Left lung (tissue), 14 donors: ENCODE measurements at places on chromosomes 2 and 18. TPM values are rescaled to one million over a fixed set of nuclear protein-coding genes. Genes with fewer than 3 reads are reported as not detected.
A peak's percentile ranks its signal among the peaks of the same experiment; 100 is the strongest.

- no peak for DNase-seq
Measured at GRCh38 chr18:57921708-57922107, 118.6 kb upstream of the ATP8B1 start.

- no peak for DNase-seq
Measured at GRCh38 chr2:172282944-172283343, 144.4 kb upstream of the ITGA6 start.

DNA sequence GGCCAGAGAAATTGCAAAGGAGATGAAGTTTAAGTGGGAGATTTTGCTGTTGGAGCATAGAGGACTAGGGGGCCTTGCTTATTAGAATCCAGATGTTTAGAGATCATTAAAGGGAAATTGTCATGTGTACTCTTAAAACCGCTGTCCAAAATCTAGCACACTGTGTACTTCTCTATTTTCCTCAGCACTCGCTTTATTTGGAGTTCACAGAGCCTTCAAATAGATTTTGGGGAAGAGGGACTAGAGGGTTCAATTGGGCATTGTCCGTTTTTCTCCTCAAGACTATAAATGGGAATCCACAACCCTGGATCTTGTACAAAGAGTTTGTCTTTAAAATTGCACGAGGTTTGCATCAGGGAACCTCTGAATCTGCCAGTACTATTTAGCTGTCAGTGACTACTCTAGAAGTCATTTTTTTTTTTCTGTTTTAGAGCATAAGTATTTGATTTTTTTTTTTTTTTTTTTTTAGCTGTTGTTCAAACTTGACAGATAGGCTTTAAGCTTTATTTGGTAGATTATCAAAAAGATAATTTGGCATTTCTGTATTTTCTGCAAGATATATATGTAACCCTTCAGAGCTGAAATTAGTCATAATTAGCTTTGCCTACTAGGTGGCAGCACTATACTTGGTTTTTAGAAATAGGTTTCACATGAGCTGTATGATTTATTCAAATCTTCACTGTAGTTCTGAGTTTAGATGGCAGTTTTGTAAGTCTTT lies 14.2 kb downstream of the PMS1 start:
- DNase-seq: no peak

DNA sequence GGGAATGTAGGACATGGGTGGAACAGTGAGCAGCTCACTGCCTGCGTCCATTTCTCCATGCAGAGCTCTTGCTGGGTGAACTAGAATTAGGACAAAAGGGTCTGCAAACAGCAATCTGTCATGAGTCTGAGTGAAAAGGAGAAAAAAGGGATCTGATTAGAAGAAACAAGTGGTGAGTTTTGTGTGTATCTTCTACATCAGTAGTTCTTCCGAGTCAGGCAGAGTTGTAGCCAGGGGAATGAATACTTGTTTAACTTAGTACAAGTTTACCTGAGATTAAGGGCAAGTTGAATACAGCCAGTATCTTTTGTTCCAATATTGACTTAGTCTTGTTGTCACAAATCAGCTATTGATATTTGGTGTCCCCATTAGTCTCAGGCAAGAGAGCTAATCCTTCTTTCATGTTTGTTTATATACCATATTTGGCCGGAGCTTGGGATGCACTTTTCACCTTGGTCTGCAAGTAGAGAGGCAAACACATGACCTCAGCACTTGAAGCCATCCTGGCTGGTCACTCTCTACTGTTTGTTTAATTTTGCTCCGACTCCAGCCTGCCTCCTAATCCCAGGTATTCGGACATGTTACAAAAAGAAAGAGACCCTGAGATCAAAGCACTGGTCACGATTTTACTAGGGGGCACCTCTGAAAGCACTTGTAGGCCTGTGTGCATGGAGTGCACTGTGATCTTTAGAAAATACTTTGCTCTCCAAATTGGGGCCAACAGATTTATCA lies 211.0 kb upstream of the NT5C1B start:
- no peak for DNase-seq

DNA sequence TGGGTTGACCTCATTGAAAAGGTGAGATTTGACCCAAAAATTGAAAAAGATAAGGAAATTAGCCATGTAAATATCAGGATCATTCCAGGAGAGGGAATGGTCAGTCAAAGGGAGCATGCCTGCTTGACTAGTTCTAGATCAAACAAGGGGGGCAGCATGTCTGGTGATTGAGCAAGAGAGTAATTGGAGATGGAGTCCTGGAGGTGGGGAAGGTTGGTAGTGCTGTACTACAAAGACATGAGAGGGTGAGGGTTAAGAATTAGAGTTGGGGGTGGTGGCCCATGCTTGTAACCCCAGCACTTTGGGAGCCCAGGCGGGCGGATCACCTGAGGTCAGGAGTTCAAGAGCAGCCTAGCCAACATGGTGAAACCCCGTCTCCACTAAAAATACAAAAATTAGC lies 2.0 kb downstream of the MRPL30 start:
- no peak for DNase-seq

- DNase-seq: no peak
Measured at GRCh38 chr18:68177807-68178702, 536.9 kb downstream of the TMX3 start.

GRCh38 chr18:45384137-45384961 lies 230.9 kb upstream of the SLC14A2 start:
- DNase-seq: peak; percentile 32

- DNase-seq: no peak
Measured at GRCh38 chr2:205079173-205079572, 533.9 kb downstream of the PARD3B start.

The SCN9A gene
- total RNA-seq: 11.8 TPM

The GKN2 gene
- 181 TPM for total RNA-seq

The MC5R gene
- not detected for total RNA-seq

The HNMT gene
- total RNA-seq: 53.0 TPM

The DSG4 gene
- total RNA-seq: not detected

The RPIA gene
- 18.5 TPM for total RNA-seq
